ENCODE measurements at places on chromosomes 5 and 9.

GRCh38 chr9:127937388-127938297, at the start of gene DPM2:
TSS of gene DPM2 (minus strand) at chr9:127937854. CDS start at chr9:127937820, 34 bp downstream.
- DNase-seq: peak; percentile 87

GRCh38 chr9:87346061-87346665, 151.5 kb upstream of the DAPK1 start:
- no peak for DNase-seq

GRCh38 chr5:169165052-169165451, 135.9 kb downstream of the SLIT3 start:
- no peak for DNase-seq

DNA sequence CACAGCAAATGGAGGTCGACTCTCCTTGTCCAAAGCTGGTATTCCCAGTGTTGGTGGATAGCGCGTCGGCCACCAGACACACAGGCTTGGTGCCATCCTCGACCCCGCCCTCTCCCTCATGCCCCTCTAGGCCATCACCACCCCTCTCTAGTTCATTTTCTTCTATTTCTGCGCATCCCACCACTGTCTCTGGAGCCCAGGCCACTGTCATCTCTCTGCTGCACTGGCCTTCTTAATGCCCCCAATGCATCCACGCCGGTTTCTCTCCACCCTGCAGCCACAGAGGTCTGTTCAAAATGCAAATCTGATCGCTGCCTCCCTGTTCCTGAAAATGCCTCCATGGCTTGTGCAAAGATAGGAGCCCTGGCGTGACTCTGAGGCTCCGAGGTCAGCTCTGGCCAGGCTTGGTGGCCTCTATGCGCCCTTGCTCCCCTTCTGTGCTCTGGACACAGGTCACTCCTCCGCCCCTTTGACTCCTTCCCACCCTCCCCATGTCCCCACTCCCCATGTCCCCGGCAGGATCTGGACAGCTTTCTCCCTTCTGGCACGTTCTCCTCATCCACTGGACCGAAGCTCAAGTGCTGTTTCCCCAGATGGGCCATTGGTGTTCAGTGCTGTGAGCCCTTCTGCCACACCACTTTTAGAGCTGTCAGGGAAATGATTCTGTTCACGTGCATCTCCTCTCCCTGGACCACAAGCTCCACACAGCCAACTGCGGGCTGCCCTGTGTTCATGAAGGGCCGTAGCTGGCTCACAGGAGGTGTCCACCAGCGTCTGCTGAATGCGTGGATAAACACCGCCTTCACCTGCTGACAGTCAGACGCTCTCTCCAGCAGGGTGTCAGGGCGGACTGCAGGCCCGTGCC, 59.5 kb upstream of the RNF130 start:
- no peak for DNase-seq

GRCh38 chr5:2556375-2556966, 195.0 kb downstream of the IRX2 start:
- DNase-seq: no peak

GRCh38 chr5:20605732-20606525, 617.9 kb upstream of the CDH18 start:
- DNase-seq: no peak

- no peak for DNase-seq
Measured at GRCh38 chr9:114266969-114267368, 55.9 kb upstream of the ORM1 start.

DNA sequence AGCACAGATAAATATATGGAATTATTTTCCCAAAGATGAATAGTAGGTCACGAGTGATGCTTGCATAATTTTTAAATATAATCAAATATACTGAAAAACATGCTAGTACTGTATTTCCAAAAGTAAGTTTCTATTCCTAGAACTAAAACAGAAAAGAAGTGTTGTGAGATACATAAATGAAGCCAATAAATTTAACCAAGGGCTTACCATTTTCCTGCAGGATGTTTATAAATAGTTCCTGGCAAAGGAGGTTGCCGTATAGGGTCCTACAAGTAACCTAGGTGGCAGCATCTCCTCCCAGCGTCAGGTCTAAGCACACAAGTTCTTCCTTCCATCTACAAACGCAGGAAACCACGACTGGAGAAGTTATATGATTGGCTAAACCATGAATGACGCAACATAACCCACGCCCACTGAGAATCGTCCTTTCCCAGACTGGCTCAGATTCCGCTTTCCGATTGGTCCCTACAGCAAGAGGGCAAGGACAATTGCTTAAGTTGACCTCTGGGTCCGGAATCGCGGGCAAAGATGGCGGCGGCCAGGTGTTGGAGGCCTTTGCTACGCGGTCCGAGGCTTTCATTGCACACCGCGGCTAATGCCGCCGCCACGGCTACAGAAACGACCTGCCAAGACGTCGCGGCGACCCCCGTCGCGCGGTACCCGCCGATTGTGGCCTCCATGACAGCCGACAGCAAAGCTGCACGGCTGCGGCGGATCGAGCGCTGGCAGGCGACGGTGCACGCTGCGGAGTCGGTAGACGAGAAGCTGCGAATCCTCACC, at the start of gene MRPS30:
MRPS30 (plus strand) TSS at position 513 of the 780 bp plus-strand sequence; CDS start at position 529, 16 bp downstream.
- DNase-seq: peak; percentile 93

- no peak for DNase-seq
Measured at GRCh38 chr5:173294673-173295320, 33.4 kb downstream of the STC2 start.

GRCh38 chr9:88462191-88462590, 72.8 kb upstream of the NXNL2 start:
- no peak for DNase-seq

DNA sequence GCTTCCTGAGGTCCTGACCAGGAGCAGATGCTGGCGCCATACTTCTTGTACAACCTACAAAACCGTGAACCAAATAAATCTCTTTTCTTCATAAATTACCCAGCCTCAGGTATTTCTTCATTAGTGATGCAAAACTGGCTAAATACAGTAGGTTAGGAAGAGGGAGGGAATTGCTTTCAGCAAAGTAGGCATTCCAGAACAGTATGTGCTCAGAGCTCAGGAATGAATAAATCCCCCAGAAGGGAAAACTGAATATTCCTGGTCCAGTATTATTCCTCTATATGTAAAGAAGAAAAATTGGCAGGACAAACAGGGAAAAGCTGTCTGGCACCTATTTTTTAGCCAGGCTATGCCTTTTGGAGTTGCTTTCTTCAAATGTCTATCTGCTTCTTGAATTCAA, 577.1 kb downstream of the PSAT1 start:
- DNase-seq: no peak

- DNase-seq: no peak
Measured at GRCh38 chr5:67004730-67005350, 191.8 kb downstream of the CD180 start.

- DNase-seq: no peak
Measured at GRCh38 chr9:14097666-14098415, 216.1 kb downstream of the NFIB start.

Measured in BE2C (cell line).